Natural killer cell (primary cell): ENCODE measurements at places on chromosomes 11 and 22. TPM values are rescaled to one million over a fixed set of nuclear protein-coding genes. Genes with fewer than 3 reads are reported as not detected.

DNA sequence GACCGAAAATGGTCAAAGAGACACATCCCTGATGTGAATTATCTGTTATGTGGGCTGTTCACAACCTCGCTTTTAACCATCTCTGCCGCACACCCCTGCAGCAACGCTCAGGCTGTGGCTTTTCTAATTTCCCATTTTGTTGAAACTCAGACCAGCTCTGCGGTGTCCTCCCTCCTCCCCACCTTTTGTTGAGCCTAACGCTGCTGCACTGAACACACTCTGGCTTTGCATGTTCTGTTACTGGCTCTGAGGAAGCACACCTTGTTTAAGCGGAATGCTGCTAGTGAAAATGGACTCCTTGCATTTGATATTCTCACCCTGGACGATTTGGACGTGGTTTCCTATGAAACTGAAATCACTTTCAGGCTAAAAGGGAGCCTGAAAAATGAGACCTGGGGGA lies 198.5 kb upstream of the MTNR1B start:
- DNase-seq = no peak

GRCh38 chr11:41323446-41323845 lies 136.0 kb downstream of the LRRC4C start:
- no peak for DNase-seq

- DNase-seq = no peak
Observed at GRCh38 chr11:25981998-25982397, 349.9 kb upstream of the ANO3 start.

GRCh38 chr11:124760205-124760652 lies 1.9 kb downstream of the ESAM start:
- no peak for DNase-seq

GRCh38 chr22:36671404-36671803 lies 32.1 kb downstream of the CACNG2 start:
- DNase-seq = no peak

DNA sequence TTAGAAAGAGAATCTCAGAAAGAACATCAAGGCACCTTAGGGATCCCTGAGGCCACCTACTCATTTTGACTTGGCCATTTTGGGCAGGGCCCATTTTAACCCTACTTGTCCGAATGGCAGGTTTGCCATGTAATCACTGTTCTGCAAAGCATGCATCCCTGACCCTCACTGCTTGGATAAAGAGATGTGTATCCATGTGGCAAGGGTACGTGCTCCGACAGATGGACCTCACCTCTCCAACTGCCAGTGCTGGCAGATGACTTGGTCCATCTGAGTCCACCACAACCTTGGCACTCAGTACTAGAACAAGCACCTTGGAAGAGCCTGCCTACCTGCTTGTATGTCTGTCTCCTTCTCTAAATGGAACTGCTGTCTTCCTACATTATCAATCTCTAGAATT lies 139.4 kb downstream of the SPATA19 start:
- DNase-seq = no peak

- no peak for DNase-seq
Observed at GRCh38 chr11:79897896-79898295, 457.1 kb upstream of the TENM4 start.

DNA sequence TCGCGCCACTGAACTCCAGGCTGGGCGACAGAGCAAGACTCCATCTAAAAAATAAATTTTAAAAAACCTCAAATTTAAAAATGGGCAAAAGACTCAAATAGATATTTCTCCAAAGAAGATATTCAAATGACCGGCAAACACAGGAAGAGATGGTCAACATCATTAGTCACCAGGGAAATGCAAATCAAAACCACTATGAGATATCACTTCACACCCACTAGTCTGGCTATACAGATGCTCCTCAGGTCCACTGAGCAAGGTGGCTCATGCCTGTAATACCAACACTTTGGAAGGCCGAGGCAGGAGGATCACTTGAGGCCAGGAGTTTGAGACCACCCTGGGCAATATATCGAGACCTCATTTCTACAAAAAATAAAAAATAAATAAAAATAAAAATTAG lies 43.3 kb upstream of the SLC35C1 start:
- DNase-seq = no peak

- no peak for DNase-seq
Observed at GRCh38 chr22:36544107-36544620, 15.2 kb upstream of the EIF3D start.

DNA sequence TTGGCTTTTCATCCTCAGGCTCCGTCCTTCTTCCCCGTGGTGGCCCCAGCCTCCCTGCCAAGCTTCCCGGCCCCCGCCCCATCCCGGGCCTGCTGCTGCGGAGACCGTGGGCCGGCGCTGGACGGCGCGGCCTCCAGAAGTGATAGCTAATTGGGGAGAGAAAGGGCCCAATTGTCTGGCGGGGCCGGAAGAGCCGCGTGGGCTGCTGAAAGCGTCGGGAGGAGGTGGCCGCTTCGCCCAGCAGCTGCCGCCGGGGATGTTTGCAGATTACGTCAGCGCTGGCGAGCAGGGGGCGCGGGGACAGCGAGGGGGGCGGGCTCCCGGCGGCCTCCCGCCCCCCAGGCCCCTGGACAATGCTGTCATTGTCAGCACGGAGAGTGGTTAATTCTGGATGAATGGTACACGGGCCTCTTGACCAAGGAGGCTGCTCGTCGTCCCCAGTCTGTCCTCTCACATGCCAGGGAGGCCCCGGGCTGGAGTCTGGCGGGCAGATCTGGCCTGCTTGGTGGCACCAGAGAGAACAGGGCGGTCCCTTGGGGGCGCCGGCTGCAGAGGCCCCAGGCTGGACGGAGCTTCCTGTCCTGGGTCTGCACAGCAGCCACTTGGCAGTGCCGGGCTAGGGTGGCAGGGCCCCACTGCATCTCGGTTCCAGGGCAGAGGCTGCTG lies 1.6 kb downstream of the SMIM38 start:
- no peak for DNase-seq

OR10A2 gene
- 0.05 TPM for total RNA-seq

TLCD5 gene
- not detected for total RNA-seq
